Esophagus mucosa (tissue), 1 donor: ENCODE measurements at places on chromosomes 6 and 20. TPM values are rescaled to one million over a fixed set of nuclear protein-coding genes. Genes with fewer than 3 reads are reported as not detected.

The UCKL1 gene
- 25.1 TPM for total RNA-seq

DNA sequence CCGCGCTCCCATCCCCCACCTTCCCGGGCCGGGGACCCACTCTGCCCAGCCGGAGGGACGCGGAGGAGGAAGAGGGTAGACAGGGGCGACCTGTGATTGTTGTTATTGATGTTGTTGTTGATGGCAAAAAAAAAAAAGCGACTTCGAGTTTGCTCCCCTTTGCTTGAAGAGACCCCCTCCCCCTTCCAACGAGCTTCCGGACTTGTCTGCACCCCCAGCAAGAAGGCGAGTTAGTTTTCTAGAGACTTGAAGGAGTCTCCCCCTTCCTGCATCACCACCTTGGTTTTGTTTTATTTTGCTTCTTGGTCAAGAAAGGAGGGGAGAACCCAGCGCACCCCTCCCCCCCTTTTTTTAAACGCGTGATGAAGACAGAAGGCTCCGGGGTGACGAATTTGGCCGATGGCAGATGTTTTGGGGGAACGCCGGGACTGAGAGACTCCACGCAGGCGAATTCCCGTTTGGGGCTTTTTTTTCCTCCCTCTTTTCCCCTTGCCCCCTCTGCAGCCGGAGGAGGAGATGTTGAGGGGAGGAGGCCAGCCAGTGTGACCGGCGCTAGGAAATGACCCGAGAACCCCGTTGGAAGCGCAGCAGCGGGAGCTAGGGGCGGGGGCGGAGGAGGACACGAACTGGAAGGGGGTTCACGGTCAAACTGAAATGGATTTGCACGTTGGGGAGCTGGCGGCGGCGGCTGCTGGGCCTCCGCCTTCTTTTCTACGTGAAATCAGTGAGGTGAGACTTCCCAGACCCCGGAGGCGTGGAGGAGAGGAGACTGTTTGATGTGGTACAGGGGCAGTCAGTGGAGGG lies 2.8 kb downstream of the SOX4 start:
- ATAC-seq: no peak

GRCh38 chr6:113809826-113810225 lies 47.3 kb upstream of the MARCKS start:
- peak; percentile 43 for ATAC-seq

DNA sequence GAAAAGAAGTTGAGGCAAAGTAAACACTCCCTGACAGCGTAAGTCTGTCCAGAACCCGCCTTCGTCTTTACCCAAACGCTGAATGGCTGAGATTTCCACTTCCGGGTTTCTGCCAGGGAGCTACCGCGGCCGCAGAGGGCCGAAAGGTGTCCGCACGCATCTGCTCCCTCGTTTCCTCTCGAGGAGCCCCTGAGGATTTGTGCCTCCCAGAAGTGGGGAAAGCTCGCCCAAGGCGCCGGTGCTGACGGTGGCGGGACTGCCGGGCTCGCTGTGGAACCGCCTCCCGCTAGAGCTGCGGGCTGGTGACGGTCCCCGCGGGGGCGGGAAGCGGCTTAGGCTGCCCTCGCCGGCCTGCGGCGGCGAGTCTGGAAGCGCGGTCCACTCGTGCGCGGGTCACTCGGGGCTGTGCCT lies 1760.2 kb upstream of the DEFB115 start:
- ATAC-seq: no peak

DNA sequence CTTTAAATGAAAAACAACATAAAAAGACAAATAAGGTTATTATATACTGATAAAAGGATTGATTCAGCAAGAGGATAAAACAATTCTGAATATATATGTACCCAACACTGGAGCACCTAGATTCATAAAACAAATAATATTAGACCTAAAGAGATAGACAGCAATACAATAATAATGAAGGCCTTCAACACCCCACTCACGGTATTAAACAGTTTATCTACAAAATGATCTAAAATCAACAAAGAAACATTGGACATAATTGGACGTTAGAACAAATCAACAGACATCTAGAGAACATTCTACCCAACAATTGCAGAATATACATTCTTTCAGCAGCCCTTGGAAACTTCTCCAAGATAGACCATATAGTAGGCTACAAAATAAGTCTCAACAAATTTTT lies 24.1 kb downstream of the TREM1 start:
- no peak for ATAC-seq
